ENCODE measurements at places on chromosomes 4 and X.

GRCh38 chrX:23103546-23103945 lies 103.8 kb downstream of the DDX53 start:
- DNase-seq, result no peak

- no peak for DNase-seq
These were observed 24.1 kb upstream of the WFS1 start for GRCh38 chr4:6245246-6246169.

DNA sequence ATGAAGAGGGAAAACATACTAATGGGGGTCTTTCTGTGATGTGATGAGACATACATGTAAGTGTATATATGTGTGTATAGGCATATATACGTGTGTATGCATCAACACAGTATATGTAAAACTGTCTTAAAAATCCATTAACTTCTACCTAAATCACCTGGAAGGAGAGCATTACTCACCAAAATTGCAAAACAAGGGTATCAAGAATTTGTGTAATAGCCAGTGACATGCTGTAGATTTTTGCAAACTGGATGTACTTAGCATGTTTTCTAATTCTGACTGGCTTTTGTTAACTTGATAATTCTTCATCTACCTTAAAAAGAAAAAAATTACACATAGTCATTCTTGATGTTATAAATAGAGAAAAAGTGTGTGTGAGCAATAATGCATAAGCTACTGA lies 104.7 kb downstream of the PRRG1 start:
- DNase-seq, result no peak

DNA sequence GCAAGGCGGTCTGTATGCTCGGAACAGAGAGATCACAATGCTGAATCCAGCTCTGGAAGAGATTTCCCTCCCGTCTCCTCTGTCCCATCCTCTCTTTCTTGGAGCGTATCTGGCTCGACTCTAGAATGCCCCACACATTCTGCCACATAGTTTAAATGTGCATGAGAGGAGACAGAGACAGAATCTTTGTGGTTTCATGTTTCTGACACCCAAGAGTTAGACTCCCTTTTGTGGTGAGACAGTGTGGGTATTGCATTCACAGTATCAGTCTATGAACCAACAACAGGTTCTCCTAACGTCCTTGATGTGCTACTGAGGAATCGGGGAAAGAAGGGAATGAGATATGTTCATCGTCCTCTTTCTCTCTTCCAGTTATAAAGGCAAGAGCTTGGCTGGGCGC lies 25.3 kb downstream of the FAM47E start:
- no peak for DNase-seq

GRCh38 chr4:158786955-158787354 lies 18.1 kb downstream of the FNIP2 start:
- DNase-seq, result no peak

DNA sequence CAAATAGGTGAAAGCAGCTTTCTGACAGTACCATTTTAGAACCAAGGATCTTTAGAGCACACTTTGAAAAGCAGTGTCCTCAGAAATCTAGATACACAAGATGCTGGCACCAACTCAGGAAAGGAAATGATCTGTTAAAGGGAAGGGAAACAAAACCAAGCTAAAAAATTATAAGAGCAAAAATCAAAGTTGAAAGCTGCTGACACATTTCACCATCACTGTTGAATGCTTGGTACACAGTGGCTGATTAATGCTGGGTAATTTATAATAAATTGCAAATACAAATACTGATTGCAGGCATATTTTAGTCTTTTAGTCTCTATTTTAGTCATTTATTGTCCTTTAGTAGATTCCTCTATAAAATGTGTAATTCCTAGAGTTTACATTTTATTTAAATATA lies 1540.1 kb upstream of the PCDH10 start:
- no peak for DNase-seq

DNA sequence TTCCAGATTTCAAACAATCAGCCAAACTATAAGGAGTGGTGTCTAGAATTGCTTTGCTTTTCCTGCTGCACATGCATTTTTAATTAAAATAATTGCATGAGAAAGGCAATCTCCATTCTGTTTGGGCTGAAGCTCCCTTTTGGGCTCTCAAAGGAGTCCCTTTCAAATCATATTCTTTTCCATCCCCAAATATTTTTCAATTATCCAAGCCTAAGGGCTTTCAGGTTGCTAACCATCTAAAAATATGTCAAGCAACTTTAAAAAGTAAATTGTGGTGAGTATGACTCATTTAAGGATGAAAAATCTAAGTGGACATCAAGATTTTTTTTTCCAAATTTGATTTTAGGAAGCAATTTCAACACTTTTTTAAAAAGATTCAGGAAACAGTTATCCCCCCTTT lies 28.4 kb downstream of the PIR start:
- no peak for DNase-seq

GRCh38 chr4:147727476-147728028 lies 4.3 kb upstream of the ARHGAP10 start:
- DNase-seq, result no peak

DNA sequence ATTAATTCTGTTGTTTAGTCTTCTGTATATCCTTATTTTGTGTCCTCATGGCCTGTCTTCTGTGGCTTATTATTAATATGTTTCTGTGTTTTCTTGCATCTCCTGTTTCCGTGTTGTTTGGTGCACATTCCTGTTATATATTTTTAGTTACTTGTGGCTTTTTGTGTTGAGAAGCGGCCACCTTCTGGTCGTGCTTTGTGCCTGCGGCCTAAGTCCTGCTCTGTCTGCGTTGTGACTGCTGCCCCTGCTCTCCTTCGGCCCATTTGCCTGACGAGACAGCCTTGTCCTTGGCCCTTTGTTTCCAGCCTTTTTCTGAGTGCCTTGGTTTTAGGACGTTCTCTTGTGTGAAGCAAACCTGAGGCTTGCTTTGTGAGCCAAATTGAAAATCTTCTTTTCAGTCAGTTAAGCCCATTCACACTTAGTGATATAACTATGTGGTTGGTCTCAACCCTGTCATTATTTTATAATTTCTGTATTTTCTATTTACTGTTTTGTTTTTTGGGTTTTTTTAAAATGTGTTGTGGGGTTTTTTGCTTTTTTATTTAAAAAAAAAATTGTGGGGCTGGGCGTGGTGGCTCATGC lies 43.8 kb downstream of the TNIP2 start:
- no peak for DNase-seq

DNA sequence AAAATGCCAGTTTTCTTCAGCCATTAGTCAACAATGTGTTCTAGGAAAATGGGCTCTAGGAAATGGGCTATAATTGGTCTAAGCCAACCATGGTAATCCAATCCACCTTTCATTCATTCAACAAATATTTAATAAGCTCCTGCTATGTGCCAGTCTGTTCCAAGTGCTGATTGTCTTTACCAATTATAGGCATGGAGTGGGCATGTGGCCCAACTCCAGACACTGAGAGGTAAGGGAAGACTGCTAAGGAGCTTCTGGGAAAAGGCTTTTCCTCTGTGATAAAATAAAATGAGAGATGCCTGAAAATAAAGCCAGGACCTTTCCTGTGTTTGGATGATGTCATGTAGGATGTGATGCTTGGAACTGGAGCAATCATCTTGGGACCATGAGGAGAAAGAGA lies 43.3 kb downstream of the HOPX start:
- no peak for DNase-seq

- DNase-seq, result no peak
These were observed 55.4 kb downstream of the NOP14 start for GRCh38 chr4:2907706-2908293.
